ENCODE measurements at places on chromosomes 11 and 22.

- no peak for DNase-seq
These were observed 1468.6 kb downstream of the BRD1 start for GRCh38 chr22:48358886-48359612.

GRCh38 chr11:114678125-114679036 lies at the start of gene NXPE2:
NXPE2 (plus strand) TSS chr11:114678527; CDS start chr11:114678576, 49 bp downstream.
- no peak for DNase-seq

- no peak for DNase-seq
These were observed 388.3 kb downstream of the BRD1 start for GRCh38 chr22:49439373-49439772.

- no peak for DNase-seq
These were observed 23.3 kb downstream of the MICAL2 start for GRCh38 chr11:12133547-12134235.

DNA sequence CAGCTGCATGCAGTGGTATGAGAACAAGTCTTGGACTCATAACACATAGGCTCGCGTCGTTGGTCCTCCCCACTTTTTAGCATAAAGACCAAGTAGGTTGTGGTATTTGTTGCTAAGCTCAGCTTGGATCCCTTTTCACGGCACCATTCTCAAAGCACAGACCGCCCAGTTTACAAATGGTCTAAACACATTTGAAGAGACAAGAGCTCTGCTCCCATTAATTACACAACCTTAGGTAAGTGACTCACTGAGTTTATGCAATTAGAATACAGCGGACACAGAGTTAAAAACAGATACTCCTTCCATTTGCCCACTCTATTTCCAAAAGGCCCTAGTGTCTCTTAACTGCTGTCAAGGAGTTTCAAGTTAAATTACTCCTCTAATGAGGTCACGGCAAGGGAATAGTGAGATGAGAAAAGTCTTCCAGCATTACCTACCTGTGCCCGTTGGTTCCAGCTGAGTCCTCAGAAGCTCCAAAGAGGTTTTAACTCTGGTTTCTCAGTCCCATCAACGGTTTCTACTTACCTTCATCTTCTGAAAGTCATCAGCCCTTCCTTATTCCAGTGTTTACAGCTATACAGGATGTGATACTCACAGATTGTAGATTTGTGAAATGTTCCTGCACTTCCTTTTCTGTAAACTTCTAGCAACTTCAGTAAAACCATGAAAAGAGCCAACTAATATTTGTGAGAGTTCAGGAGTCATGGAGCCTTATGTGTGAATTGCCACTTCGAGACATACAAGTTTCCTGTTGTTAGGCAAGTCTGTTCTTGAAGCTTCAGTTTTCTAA lies at the start of gene MS4A6A:
TSS of gene MS4A6A (minus strand) at position 543 of the 790 bp plus-strand sequence. CDS start 1,356 bp downstream, outside the sequence.
- DNase-seq, result no peak

GRCh38 chr22:29224121-29224858 lies 18.6 kb downstream of the EMID1 start:
- DNase-seq, result no peak

DNA sequence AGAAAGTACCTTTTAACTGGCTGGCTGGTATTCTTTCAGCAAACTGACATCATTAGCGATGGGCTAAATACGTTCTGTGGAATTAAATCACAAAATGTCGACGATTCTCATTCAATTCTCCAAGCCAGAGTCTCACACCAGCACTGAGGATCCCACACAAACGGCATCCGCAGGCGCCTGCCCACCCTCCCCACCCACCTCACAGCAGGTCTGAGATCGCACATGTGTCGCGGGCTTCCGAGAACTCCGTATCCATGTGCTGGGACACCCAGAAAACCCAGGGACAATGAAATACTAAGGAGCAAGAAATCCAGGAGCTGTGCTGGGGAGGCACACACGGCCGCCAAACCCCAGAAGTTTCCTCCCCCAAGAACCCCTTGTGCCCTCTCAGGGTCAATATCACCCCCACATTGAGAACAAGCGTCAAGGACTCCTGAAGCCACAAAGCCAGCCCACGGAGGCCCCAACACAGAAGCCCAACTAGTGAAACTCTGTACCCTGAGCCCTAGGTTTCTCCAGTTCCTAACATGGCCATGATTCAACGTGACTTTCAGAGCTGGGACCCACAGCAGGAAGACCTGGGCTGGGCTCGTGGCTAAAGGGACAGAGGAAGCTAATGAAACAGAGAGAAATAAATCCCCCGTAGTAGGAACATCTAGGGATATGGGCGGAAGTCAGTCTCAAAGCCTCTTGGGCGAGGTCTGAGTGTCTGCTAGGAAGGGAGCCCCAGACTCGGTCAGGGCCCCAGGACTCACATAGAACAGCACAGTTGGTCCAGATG lies 8.0 kb downstream of the TOLLIP start:
- no peak for DNase-seq

DNA sequence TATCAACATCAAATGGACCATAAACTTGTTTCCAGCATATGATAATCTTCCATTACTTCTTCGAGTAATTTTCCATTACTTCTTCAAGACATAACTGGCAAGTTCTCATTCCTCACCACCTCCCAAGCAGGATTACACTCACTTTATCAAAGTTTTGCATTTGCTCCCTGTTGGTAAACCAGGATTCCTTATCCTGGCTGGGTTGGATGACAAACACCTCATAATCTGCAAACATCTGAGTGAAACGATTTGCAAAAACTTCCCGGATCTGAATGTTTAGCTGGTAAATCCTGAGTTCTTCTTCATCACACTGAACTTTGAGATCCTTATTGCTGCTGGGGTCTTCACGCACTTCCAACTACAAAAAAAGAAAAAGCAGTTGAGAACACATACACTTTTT lies 86.4 kb downstream of the DENND5A start:
- no peak for DNase-seq

GRCh38 chr22:42275970-42276369 lies 5.5 kb upstream of the TCF20 start:
- DNase-seq, result no peak

DNA sequence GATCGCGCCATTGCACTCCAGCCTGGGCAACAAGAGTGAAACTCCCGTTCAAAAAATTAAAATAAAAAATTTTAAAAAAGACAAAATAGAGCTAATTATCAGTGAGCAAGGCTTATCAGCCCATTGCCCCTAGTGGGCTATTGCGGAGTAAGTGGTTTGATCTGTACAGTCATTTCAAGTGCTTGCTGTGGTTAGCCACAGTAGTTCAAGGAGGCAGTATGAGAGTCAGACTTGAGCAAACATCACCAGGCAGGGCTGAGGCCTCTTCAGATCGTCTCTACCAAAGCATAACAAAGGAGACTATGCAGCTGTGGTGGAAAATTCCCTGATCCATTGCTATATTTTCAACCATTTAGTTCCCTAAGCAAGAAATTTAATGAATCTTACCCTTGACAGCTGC lies 4.3 kb upstream of the SBF2 start:
- DNase-seq, result no peak

GRCh38 chr11:88193278-88193677 lies 18.0 kb upstream of the RAB38 start:
- DNase-seq, result no peak

DNA sequence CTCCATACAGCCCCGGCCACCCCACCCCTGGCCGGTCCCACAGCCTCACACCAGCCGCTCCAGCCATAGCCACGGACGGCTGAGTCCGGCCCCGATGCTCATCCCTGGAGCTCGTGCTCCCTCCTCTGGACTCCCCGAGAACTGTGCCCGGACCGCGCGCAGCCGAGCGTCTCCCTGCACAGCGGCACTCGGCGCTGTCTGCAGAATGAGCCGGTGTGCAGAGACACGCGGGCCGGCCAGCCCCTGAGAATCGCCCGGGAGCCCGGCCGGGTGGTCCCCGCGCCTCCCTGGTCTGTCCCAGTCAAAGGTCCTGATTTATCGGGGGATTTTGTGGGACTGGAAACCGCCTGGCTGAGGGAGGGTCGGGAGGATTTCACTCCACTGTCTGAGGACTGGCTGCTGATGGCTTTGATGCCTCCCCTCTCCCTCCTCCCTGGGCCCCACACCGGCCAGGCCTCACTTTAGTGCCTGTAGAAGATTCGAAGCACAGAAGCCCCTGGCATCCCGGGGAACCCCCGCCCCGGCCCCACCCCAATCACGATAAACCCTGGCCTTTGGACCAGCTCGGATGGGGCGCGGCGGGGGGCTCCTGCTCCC lies 102.7 kb downstream of the BRD1 start:
- no peak for DNase-seq

DNA sequence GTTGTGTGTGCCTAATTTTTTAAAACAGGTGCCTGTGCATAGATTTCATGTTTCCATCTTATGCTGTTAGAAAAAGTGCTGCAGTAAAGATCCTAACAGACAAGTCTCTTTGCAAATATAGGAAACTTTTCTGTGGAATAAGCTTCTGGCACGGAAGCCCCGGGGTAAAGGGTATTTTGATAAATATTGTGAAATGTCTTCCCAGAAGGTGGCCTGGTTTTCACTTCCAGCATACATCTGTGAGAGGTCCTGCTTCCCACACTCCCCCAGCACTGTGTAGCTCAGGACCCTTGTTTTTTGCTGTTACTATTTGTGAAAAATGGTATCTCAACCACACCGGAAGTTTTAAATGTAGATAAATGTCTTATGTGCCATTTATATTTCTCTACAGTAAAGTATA lies 14.5 kb downstream of the ST3GAL4 start:
- no peak for DNase-seq

GRCh38 chr11:55367674-55368073 lies at the start of gene OR4A15:
OR4A15 (plus strand) TSS chr11:55367974; CDS start chr11:55367974, 0 bp downstream.
- DNase-seq, result no peak

DNA sequence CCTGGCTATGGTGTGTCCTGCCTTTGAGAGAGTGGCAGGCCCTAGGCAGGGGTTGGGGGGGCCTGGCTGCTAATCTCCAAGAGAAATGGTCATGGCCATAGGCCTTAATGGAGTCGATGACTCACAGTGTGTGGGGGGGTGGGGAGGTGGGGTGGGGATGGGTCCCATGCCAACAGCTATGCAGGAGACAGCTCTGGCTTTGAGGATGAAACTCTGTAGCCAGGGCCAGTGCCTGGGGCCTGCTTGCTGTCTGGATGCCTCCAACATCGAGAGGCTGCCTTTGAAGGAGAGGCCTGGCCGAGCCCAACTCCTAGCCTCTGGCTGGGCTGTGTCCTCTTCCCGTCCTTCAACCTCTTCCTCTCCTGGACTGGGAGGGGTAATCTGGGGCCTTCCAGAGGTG lies 23.9 kb upstream of the TSPAN18 start:
- no peak for DNase-seq

DNA sequence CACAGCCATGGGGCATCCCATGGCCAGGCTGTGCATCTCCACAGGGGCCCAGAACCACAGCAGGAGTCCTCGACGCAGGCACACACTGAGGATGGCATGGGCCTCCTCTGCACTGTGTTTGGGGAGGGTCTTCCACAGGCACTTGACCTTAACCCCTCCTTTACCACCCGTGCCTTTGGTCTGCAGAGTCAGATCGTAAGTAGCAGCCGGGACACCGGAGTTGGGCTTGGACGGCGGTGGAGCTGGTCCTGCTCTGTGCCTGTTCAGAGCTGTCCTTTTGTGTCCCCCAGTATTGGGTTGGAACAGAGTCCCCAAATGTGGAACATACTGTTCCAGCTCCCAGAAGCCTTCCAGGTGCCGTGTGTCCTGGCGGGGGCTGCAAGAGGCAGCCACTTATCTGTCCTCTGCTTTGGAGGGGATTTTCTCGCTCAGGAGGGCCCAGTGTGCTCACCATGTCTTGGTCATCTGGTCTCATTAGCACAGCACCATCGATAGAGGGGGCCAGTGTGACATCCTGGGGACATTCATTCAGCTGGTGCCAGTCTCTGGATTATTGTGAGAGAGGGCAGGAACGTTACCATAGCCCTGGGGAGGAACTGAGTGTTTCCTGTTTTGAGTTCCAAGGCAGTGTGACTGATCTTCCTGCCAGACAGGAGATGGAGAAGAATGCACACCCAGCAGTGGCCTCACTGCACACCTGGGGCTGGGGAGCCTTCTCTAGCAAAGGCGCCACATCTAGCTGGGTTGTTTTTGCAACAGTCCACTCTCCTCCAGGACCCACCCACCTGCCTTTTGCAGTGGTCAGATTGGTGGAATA lies 12.4 kb downstream of the CRELD2 start:
- DNase-seq, result no peak

GRCh38 chr11:69704508-69705253 lies 859 bp upstream of the FGF19 start:
- DNase-seq, result no peak

GRCh38 chr22:39908737-39909136 lies 7.9 kb downstream of the GRAP2 start:
- no peak for DNase-seq

DNA sequence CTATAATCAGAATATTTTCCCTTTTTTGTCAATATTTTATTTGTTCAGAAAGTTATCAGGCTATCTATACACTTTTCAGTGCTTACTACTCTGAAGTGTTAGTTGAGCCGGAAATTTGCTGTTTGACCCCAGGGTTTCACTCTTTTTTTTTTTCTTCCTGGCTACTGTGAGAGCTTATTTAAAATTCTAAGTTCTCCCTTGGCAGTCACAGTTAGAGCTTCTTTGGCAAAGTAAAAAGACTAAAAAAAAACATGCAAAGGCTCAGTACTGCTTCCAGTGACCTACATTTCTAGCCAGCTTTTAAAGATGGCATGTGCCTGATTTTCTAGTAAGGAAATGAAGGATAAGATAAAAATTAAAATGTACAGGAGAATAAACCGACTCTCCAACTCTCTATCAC lies 48.4 kb downstream of the ELP4 start:
- no peak for DNase-seq

GRCh38 chr11:19597876-19598275 lies 114.8 kb upstream of the NAV2 start:
- no peak for DNase-seq

DNA sequence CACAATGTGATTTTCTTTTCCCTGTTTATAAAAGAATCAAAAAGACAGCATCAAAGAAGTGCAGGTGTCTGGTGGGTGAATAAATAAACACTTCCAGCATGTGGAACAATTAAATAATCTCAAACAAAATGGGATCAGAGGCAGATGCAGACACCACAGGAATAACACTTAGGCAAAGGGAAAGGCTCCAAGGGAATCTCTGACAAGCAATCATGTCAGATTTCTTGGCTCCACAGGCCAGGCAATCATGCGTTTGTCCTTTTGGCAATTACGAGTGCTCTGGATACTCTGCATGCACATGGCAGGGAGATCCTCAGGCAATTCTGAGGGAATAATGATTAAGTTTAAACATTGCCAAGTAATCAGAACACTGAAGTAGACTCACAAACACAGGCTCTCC lies 403.5 kb upstream of the LUZP2 start:
- no peak for DNase-seq

GRCh38 chr22:45582955-45583320 lies 80.3 kb downstream of the FBLN1 start:
- DNase-seq, result no peak

- DNase-seq, result no peak
These were observed 12.7 kb downstream of the SDHAF2 start for GRCh38 chr11:61442616-61443015.

- DNase-seq, result no peak
These were observed 95.0 kb downstream of the SWAP70 start for GRCh38 chr11:9758637-9759518.

DNA sequence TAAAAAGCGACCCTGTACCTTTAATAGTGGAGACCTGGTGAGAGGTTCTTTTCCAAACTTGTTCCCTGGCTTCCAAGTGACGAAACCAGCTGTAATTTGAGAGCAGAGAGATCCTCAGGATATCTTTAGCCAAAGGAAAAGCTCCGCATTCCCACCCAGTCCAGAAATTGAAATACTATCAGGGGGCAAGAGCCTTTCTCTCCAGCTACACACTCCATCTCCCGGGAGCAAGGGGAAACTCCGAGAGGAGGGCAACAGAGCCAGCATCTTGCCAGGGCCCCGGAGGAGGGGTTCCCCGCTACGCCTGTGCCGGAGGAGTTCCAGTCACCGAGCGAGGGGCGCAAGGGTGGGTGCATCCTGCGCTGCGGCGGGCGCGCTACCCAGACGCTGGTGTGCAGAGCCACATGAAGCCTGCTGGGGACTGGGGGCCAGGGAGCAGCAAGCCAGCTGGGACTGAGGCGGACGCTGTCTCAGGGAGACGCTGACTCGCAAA lies at the start of gene FIBIN:
TSS of gene FIBIN (plus strand) at position 148 of the 493 bp plus-strand sequence. CDS start 415 bp downstream, outside the sequence.
- no peak for DNase-seq
